Activated CD8-positive, alpha-beta T cell treated with anti-CD3 and anti-CD28 coated beads, Interleukin-2, amount 10 ng/mL, durations not matched to agents 7 days and 5 days (primary cell): ENCODE measurements at places on chromosomes 6 and 20. TPM values are rescaled to one million over a fixed set of nuclear protein-coding genes. Genes with fewer than 3 reads are reported as not detected.

The DCBLD1 gene
- total RNA-seq = 4.3 TPM

The ZNF76 gene
- total RNA-seq = 39.4 TPM

The MATN4 gene
- 0.39 TPM for total RNA-seq

The FOXQ1 gene
- not detected for total RNA-seq

The TBC1D32 gene
- 9.5 TPM for total RNA-seq

The SLC17A5 gene
- total RNA-seq = 5.7 TPM

The RNF182 gene
- not detected for total RNA-seq

The ZFP64 gene
- 10.4 TPM for total RNA-seq

The CEP43 gene
- total RNA-seq = 25.6 TPM

The GRM1 gene
- not detected for total RNA-seq

The BPI gene
- not detected for total RNA-seq

The C20orf96 gene
- total RNA-seq = 8.5 TPM

The CALHM5 gene
- not detected for total RNA-seq
